Hypothalamus (tissue), 51 donors: ENCODE measurements at places on chromosomes 7 and 10.

DNA sequence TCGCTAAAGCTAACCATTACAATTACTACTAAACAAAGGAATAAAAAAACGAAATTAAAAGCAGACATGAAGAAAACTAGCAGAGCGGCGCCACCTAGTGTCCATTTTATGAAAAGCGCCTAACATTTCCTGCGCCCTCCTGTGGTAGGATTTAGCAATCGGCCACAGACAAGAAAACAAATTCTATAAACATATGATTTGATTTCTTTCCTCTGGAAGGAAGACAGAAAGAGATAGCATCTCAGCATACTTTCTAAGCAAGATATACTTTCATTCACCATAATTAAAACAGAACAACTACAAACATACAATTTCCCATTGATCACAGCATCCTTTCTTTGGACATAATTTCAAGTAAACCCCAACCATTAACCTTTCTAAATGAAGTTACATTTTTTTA is 337.7 kb upstream of the NPVF start:
- DNase-seq, result peak; percentile 73

DNA sequence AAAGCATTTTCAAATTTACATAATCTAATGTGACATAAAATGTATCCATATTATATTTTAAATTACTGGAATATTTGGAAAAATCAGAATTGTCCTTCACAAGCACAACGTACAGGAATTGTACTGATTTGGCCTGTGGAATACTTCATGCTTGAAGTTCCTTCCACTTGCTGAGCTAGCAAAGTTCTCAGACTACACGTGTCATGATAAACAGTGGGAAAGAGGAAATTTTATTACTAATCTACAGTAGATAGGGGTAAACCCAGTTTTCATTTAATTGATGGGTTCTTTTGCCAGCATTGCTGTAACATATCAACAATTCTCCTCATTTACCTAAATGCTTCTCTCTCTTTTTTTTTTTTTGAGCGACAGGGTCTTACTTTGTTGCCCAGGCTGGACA is 45.6 kb upstream of the FIGNL1 start:
- DNase-seq, result no peak

DNA sequence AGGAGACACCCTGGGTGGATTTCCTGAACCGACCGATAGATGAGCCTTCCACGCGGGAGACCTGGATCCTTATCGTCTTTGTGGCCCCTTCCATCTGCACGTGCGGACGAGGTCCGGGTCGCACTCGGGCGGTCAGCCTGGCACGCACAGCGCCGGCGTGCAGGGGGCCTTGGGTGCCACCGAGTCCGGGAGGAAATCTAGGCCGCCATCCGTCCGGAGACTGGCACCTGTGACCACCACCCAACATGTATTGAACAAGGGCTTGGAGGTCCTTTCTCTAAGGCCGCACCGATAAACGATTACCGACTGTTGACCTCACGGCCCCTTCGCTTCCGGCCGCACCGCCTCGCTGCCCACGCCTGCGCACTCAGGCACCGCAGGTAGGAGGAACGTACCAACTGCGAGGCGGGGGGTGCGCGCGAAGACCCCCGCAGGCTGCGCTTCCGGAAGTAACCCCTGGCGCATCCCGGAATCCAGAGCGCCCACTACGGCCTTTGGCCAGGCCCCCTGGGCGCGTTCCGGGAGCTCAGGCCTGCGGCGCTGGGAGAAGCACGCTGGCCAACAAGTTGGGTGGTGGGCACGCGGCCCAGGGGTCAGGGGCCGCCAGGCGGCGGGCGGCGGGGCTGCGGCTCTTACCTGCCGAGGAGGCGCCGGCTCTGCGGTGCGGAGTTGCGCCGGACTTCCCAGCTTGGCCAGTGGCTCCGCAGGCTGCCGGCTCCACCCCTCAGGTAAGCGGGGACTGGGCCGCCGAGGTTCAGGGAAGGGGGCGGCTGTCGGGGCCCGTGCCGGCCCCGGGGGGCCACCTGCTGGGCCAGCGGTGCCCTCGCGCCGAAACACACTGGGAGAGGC is at the start of the genes ACTR3C and LRRC61:
Gene ACTR3C, minus strand, starts transcription at position 713 of the 849 bp plus-strand sequence. CDS start 28,249 bp downstream, outside the sequence.
Gene LRRC61, plus strand, starts transcription at position 523 of the 849 bp plus-strand sequence. CDS start 13,507 bp downstream, outside the sequence.
- no peak for DNase-seq

DNA sequence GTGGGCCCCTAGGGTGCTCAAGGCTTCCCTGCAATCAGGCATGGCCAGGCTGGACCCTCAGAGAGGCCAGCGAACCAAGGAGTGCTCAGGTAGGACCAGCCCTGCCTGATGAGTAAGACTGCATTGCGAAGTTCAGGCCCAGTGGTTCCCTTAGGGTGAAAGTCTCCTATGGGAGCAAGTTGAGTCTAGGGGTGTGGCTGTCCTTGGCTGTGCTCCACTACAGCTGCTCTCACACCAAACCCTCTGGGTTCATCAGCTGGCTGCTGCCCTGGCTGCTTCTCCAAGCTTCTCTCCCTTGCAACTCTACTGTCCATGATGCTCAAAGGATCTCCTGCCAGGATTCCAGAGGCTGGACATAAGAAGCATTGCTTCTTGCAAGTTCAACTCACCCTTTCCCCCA is 18.7 kb downstream of the FAM25A start:
- no peak for DNase-seq

GRCh38 chr10:124697837-124698544 is 46.2 kb downstream of the FAM53B start:
- no peak for DNase-seq

- no peak for DNase-seq
Observed at GRCh38 chr7:93265220-93265619, 33.1 kb downstream of the VPS50 start.

GRCh38 chr7:87058744-87059524 is 520 bp downstream of the ELAPOR2 start:
- no peak for DNase-seq

- DNase-seq, result no peak
Observed at GRCh38 chr10:125533866-125534265, 149.1 kb downstream of the TEX36 start.

- peak; percentile 48 for DNase-seq
Observed at GRCh38 chr7:14504134-14504533, 398.4 kb downstream of the DGKB start.

- DNase-seq, result no peak
Observed at GRCh38 chr7:96819111-96819700, 109.6 kb upstream of the SEM1 start.

GRCh38 chr10:97858001-97858439 is 8.4 kb downstream of the GOLGA7B start:
- no peak for DNase-seq

GRCh38 chr10:77001206-77001605 is 636.4 kb downstream of the KCNMA1 start:
- no peak for DNase-seq

DNA sequence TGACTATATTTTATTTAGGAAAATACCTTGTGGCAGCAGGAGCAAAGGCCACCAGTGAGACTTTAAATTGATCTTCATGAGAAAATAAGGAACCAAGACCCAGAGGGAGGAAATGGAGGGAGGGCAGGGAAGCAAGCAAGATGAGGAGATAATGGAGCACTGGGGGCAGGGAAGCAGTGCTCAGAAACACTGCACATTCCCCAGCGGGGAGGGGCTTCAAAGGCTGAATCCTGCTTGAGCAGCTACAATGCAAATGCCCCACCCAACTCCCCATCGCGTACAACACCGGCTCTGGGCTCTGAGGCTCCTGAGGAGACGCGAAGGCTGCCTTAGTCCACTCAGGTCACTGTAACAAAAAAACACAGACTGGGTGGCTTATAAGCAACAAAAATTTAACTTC is 503.8 kb downstream of the GRID1 start:
- DNase-seq, result no peak

GRCh38 chr10:78565841-78566240 is 502.9 kb upstream of the ZMIZ1 start:
- no peak for DNase-seq

GRCh38 chr7:159102681-159103381 is 41.8 kb downstream of the VIPR2 start:
- DNase-seq, result no peak

- DNase-seq, result no peak
Observed at GRCh38 chr10:2469802-2470201, 597.5 kb upstream of the PFKP start.

GRCh38 chr7:106992511-106992910 is 52.0 kb upstream of the PRKAR2B start:
- no peak for DNase-seq

GRCh38 chr10:71402005-71402404 is 5.3 kb downstream of the CDH23 start:
- DNase-seq, result no peak

GRCh38 chr10:99551158-99551557 is 18.4 kb downstream of the NKX2-3 start:
- DNase-seq, result no peak

DNA sequence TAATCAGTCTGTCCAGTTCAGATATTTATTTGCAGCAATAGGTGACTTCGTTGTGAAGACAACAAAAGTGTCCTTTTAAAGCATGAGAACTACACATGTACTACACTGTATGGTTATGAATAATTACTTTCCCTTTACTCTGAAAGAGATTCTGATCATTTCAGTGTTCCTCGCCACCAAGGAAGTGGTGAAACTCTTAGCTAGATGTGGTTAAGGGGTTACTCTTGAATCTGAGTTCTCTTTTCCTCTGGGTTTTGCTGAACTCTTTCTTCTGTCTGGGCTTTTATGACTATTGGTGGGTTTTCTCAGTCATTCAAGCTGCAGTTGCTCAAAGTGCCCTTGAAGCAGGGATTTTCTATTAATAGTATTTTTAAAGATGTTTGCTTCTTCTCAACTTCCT is 127.9 kb upstream of the SEM1 start:
- DNase-seq, result no peak

DNA sequence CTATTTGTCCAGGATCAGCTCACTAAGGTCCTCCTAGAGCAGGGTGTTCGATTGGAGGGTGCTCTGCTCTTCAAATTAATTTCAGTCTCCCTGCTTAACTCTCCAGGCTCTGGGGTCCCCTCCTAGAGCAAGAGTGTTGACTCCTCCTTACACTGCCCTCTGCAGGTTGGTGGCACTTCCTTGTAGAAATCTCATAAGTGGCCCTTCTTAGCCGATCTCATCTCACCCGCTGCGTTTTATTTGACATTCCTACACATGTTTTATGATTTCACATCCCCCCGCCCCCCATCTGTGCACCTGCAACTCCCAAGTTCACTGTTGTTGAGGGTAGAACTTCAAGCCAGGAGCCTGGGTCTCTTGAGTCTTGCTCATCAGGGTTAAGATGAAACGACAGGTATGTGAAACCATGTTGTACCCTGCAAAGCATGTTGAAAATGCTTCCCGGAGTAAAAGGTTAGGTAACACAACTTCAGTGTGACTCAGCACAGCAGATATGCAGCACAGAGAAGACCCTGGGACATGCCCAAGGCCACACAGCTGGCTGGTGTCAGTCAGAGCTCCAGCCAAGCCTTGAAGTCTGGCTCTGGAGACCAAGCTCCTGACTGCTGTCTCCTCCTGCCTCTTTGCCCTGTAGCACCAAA is 171.2 kb downstream of the PRKAG2 start:
- peak; percentile 37 for DNase-seq

DNA sequence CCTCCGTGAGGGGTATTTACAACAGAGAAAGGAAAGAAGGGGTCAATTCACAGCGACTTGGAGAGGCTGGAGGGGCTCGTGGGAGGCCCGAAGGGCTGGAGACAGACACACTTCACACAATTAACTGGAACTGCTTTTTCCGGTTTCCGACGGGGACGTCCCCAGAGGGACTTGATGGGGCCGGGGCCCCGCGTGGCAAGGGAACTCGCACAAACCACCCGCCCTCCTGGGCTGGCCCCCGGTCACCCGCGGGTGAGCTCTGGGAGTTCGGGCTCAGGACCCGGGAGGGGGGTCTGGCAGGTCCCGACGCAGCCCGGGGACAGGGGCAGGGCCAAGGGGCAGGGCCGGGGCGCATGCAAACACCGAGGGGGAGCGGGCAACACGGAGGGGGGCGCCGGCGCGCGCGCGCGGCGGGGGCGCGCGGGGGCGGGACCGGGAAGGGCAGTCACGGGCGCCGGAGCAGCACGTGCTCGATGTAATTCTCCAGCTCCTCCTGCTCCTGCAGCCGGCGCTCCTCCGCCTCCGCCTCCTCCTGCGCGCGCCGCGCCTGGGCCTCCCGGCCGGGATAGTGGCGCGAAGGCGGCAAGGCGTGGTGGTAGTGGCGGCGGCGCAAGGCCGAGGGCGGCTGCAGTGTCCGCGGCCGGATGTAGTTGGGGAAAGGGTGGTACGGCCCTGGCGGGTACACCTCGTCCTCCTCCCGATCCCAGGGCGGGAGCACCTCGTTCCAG is 2.7 kb downstream of the VGF start:
- no peak for DNase-seq

DNA sequence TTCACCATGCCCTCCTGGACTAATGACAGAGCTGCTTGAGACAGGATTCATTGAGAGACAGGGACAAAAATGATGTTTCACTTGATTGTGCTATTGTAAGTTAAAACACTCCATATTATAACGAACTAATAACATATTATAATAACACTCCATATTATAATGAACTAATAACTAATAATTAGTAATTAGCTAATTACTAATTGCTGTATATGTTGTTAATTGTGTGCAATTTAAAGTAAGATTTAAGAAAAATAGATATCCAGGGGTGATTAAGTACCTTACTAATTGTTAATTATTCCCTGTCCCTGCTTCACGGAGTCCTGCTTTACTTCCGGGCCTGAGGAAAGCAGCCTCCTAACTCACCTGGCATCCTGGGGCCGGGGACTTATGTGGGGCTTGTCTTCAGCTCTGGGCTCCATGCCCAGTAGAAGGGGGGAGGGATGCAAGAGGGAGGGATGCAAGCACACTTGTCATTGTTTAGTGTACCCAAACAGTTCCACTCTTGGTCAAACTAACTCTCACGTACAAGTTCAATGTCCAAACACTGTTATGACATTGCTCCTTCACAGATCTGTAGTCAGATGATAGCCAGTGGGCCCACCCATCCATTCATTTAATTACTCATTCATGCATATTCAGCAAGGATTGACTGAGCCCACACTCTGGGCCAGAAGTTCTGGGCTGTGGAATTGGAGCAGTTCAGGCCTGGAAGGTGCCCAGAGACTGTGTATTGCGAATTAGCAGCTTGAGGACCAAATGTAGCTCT is 53.8 kb downstream of the COL13A1 start:
- no peak for DNase-seq

DNA sequence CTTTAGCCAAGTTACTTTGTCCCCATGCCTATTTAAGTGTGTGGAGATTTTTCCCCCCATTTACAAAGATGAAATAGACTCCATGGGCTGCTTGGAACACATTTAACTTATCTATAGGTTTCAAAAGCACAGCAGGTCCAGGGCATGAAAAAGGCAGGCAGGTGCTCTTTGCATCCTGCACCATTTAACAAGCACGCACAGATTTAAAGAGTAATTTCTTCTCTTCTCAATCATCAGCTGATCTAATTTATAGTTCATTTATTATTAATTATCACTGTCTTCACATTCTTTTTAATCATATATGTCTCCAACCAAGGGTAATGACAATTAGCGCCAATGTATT is 156.8 kb downstream of the CACNA2D1 start:
- DNase-seq, result no peak

GRCh38 chr7:24665564-24666294 is 91.5 kb downstream of the GSDME start:
- no peak for DNase-seq

GRCh38 chr10:49435225-49435624 is 39.3 kb upstream of the DRGX start:
- DNase-seq, result no peak

- DNase-seq, result no peak
Observed at GRCh38 chr10:47008769-47009168, 97.5 kb downstream of the PTPN20 start.

- DNase-seq, result no peak
Observed at GRCh38 chr7:6205971-6206660, 66.3 kb downstream of the CYTH3 start.

GRCh38 chr7:32222251-32222900 is 152.2 kb upstream of the PDE1C start:
- DNase-seq, result no peak
